Pulmonary artery endothelial cell (primary cell): ENCODE measurements at places on chromosomes 6 and 20. TPM values are rescaled to one million over a fixed set of nuclear protein-coding genes. Genes with fewer than 3 reads are reported as not detected.

Gene SLC22A7
- not detected in 2 replicates for total RNA-seq

Gene OPN5
- not detected in 2 replicates for total RNA-seq

Gene C6orf52
- 0.26 TPM in 1 of 2 replicates, not detected in the other for total RNA-seq

Gene SIRPD
- total RNA-seq: not detected in 2 replicates

Gene PPP2R5D
- total RNA-seq: 36.1 and 45.3 TPM in 2 replicates

Gene RAMACL
- total RNA-seq: 1.4 and 2.4 TPM in 2 replicates

Gene RNF8
- total RNA-seq: 28.0 and 43.7 TPM in 2 replicates

Gene FAM120B
- 12.8 and 13.6 TPM in 2 replicates for total RNA-seq

Gene MLN
- total RNA-seq: not detected in 2 replicates

Gene MYT1
- not detected in 2 replicates for total RNA-seq

Gene SMIM13
- total RNA-seq: 12.8 and 17.4 TPM in 2 replicates

Gene ADGRG6
- 10.0 and 14.5 TPM in 2 replicates for total RNA-seq

Gene PRR18
- not detected in 2 replicates for total RNA-seq

Gene PSORS1C2
- not detected in 2 replicates for total RNA-seq

Gene LY86
- not detected in 2 replicates for total RNA-seq

Gene TMC2
- total RNA-seq: not detected in 2 replicates

Gene C20orf141
- not detected in 2 replicates for total RNA-seq

Gene FILIP1
- 2.3 and 10.5 TPM in 2 replicates for total RNA-seq

Gene PACRG
- not detected in 2 replicates for total RNA-seq

Gene SLPI
- total RNA-seq: 0.18 TPM in 1 of 2 replicates, not detected in the other

Gene SLC17A2
- not detected in 2 replicates for total RNA-seq

Gene SEMG2
- not detected in 2 replicates for total RNA-seq

Gene ZNF322
- total RNA-seq: 14.2 and 15.6 TPM in 2 replicates

Gene B3GAT2
- under 0.01 TPM in 1 of 2 replicates, not detected in the other for total RNA-seq

Gene TGM3
- total RNA-seq: not detected in 2 replicates

Gene ATF6B
- 13.7 and 13.9 TPM in 2 replicates for total RNA-seq

Gene MOG
- not detected in 2 replicates for total RNA-seq

Gene FAM135A
- total RNA-seq: 12.6 and 14.6 TPM in 2 replicates

Gene TBX18
- 25.9 and 26.8 TPM in 2 replicates for total RNA-seq

Gene HLA-DOA
- total RNA-seq: not detected in 2 replicates

Gene MOXD1
- total RNA-seq: 0.07 and 0.18 TPM in 2 replicates

Gene KCNK16
- total RNA-seq: not detected in 2 replicates

Gene GHRH
- total RNA-seq: not detected in 2 replicates

Gene HLA-DRB5
- total RNA-seq: not detected in 2 replicates

Gene NKAIN4
- not detected in 2 replicates for total RNA-seq

Gene EPHA7
- 0.13 TPM in 1 of 2 replicates, not detected in the other for total RNA-seq

Gene VARS1
- total RNA-seq: 73.2 and 74.0 TPM in 2 replicates

Gene ADTRP
- total RNA-seq: 5.9 and 13.2 TPM in 2 replicates

Gene FERMT1
- 1.1 and 2.2 TPM in 2 replicates for total RNA-seq

Gene APOM
- total RNA-seq: 0.40 and 0.46 TPM in 2 replicates

Gene PTCHD4
- total RNA-seq: 3.2 and 3.3 TPM in 2 replicates
